DMS79 (cell line): ENCODE measurements at places on chromosomes 7 and 10.

DNA sequence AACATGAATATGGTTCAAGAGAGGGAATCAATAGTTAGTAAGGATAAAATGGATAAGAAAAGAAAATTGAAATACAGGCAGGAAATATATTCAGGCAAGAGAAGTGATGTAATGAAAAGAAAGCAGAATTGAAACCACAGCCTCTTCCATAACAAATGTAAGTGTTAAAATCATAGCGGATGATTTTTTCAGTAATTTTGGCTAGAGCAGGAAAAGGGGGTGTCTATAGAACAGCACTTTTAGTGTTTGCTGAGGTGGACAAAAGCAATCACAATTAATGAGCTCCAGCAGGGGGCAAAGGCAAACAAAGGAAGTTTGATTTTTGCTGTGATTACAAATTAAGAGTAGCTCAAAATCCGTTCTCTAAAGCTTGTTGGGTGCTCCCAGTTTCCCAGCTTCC lies 79.0 kb downstream of the TRIL start:
- DNase-seq = no peak

DNA sequence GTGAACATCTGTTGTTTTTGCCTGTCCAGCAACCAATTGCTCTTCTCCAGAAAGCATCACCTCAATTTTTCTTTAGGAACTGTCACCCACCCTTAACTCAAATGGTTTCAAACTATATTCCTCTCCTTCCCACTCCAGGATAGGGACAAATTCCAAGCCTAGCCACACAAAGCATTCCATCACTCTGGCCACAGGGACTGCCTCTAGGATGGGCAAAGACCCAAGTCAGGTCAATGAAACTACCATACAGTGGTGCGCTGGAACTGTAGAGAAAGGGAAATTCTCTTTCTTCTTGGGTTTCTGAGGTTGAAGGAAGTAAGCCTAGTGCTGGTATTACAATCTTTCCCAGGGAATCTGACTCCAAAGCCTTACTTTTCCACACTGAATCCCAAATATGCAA lies 3.6 kb downstream of the MICU1 start:
- no peak for DNase-seq

DNA sequence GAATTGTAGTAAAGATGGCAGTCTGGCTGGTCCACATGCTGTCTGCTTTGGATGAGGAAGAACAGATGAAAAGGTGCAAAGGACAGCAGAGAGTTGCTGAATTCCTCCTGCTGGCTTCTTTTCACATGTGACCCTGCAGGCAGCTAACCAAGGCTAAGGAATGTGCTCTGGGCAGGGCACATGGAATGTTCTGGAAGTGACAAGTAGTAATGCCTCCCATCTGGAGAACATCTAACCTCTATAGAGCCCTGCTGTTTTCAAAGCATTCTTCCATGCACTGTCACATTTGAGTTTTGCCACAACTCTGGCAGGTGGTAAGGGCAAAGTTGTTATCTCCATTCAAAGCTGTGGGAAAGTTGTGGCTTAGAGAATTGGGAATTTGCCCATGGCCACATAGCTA lies 208.8 kb downstream of the STK31 start:
- DNase-seq = no peak

DNA sequence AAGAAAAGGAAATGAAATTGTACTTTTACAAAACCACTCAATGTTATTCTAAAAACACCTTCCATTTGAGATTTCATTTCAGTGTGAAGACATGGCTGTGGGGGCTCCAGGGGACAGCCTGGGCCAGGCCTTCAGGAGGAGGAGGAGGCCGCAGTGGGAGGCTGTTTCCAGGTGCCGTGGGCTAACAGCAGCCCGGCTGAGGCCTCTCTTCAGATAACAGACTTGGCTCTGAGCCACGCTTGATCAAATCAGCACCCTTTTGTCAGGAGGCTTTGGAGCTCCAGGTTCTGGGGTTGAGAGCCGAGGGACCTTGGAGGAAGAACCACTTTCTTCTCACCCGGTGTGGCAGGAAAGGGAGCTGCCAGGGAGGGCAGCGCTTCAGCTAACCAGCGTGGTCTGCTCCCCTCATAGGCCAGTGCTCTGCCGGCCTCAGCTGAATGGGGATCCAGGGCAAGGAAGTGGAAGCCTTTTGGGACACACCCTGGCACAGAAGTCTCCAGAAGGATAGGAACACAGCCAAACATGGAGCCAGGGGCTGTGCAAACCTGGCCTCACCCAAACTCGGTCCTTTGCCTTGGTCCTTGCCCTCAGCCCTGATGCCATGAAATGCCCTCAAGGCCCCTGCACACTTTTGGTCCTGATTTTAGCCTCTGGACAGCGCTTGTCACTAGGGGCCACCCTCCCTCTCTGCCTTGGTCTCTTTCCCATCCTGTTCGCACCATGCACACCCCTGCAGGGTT lies 23.5 kb upstream of the CHST15 start:
- no peak for DNase-seq

GRCh38 chr7:106818736-106819135 lies 46.3 kb upstream of the PIK3CG start:
- DNase-seq = no peak

DNA sequence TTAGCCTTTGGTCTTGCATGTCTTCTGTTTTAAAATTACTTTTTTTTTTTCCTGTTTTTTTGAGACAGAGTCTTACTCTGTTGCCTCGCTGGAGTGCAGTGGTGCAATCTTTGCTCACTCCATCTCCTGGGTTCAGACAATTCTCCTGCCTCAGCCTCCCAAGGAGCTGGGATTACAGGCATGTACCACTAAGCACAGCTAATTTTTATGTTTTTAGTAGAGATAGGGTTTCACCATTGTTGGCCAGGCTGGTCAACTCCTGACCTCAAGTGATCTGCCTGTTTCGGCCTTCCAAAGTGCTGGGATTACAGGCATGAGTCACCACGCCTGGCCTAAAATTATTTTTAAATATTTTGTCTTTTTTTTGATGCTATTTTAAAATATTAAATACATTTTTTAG lies 38.5 kb downstream of the MLLT10 start:
- no peak for DNase-seq

- DNase-seq = no peak
Measured at GRCh38 chr7:143387156-143387975, 6.2 kb downstream of the ZYX start.

DNA sequence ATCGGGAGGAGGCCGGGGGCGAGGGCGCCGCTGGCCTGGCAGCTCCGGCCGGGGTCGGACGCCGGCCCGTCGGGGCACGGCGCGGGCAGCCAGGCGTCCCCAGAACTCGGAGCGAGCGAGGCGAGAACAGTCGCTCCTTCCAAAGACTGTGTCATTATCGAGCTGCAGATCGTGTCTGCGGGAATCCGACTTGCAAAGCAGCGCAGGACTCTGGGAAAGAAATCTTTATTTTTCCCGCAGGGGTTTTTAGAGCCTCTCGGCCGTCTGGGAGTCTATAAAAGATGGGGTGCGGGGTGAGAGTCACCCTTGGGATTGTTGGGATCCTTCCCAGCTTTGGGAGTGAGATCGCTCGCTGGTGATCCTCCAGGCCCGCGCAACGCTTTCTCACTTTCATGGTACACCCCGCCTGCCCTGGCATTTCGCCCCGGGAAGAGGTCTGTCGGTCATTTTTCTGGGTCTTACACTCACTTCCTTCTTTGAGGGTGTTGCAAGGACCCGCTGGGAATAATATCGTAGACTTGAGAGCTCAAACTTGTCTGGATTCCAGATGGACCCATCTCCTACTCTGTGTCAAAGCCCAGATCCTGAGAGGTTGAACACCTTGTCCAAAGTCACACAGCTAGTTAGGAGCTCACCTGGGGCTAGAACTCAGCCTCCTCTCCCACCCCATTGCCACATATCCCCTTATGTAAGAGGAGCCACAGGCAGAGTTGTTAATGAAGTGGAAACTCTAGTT lies 1.0 kb downstream of the UBTD1 start:
- DNase-seq = no peak

GRCh38 chr10:70260259-70260658 lies 23.5 kb downstream of the NPFFR1 start:
- DNase-seq = no peak

DNA sequence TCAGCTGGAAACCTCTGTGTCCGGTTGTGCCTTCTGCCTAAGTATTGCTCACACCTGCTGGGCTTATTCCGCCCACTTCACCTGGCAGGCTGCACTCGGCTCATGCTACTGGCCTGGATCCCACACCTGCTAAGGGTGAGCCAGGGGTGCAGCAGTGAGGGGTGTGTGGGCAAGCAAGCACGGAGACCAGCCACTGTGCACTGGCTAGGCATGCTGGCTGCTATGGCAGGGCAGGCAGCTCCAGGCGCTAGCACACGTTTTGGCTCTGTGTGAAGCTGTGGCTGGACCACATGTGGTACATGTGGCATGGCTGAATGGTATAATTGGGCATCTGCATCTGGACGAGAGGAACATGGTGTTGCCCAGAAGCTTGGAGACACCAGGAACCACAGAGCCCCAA lies 940.7 kb downstream of the NRG3 start:
- no peak for DNase-seq

GRCh38 chr7:42730586-42730985 lies 181.3 kb downstream of the C7orf25 start:
- DNase-seq = no peak

DNA sequence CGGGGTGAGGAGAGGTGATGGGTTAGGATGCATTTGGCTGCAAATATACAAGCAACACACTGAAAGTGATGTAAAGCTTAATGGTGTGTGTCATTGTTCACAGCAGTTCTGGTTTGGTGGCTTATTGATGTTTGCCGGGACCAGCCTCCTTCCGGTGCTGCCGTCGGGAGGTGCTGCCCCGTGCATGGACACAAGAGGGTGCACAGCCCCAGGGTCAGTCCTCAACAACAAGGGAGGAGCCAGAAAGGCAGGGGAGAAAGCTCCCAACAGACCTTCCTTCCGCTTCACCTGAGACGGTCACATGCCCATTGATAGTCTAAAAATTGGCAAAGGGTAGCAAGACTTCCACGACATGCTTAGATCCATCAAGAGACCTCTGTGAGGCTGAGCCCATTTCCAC lies 9.5 kb downstream of the RNF32 start:
- no peak for DNase-seq

DNA sequence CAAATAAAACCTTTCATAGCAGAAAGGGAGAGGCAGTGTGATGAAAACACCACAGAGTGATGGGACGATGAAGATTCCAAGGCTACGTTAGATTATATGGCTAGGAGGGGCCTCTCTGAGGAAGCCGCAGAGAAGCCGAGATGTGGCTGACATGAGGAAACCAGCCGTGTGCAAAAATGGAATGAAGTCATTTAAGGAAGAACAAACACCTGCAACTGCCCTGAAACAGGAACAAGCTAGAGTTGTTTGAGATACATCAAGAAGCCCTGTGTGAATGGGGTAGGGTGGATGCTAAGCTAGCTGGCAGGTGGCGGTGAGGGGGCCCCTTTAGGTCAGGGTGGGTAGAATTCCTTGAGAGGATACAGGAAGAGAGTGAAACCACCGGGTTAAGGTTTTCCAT lies 129.5 kb downstream of the KLF6 start:
- no peak for DNase-seq

DNA sequence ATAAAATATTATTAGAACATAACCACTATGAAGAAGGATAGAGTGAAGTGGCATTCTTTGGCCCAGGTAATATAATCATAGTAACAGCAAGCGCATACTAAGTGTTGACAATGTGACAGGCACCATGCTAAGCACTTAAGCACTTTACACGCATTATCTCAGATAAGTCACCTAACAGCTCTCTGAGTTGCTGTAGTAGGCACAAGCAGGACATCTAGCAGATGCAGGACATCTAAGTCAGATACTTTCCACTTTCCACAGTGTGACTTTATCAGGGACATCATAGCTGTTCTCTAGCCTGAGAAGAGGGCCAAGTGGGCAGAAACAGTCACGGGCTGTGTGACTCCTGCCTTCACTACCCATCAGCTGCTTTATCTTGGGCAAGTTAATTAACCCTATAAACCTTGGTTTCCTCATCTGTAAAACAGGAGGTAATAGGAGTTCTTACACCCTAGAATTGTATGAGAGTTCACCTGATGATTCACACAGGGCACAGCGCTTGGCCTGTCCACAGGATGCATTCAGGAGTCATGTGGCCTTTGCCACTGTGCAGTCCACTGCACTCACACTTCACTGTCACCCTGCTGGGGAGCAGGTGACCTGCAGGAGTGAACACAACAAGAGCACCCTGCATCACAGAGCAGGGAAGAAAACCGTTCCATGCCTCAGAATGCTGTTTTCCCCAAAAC lies 12.5 kb downstream of the LIPA start:
- no peak for DNase-seq

DNA sequence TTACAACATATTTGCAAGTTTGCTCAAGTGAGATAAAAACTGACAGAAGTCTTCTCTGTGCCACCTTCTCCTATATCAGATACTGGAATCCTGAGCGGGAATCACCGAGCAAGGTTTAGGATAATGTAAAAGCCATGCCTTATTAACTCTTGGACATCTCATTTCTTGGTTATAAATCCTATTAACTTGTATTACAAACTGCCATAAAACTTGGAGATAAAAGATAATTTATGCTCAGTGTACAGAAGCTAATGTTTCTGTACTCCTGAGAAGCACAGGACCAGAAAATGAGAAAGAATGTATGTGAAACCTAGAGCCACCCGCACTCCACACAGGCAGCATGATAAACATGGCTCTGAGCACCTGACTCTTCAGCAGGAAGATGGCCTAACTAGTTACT lies 181.2 kb upstream of the NOBOX start:
- DNase-seq = no peak

DNA sequence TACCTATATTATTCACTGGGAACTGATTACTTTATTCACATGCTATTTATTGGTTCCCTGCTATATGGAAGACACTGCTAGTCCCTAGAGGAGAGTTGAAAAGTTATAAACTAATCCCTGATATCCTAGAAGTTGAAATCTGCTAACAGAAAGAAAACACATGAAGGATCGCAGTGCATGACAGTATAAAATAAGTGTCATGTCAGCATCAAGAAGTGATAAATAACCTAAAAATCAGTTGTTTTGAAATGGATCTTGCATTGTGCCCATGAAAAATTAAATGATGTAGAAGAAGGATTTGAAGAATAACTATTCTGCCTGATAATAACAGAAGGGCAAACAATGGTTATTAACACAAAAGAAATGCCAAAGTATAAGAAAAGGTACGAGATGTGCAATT lies 293.3 kb upstream of the LRRN3 start:
- DNase-seq = no peak

GRCh38 chr10:30821261-30821993 lies 191.9 kb upstream of the LYZL2 start:
- no peak for DNase-seq

GRCh38 chr10:60963441-60964256 lies 19.7 kb upstream of the RHOBTB1 start:
- no peak for DNase-seq

DNA sequence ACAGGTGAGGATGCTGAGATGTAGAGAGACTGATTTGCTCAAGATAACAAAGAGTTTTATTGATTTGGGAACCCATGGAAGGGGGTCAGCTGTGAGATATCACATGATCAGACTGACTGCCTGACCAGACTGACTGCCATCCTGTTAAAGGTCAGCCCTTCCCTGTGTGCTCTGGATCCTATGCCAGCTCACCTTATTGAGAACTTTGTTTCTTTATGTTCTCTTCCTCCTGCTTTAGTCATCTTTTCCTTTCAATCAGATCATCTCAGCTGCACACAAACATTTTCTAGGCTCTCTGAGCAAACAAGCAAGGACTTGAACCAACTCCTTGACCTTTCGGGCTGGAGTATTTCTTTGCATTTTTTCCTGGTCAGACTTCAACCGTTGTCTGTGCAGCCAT lies 50.0 kb upstream of the MTPN start:
- DNase-seq = no peak

GRCh38 chr10:91420868-91421267 lies 10.7 kb downstream of the HECTD2 start:
- no peak for DNase-seq

- no peak for DNase-seq
Measured at GRCh38 chr7:41103331-41103730, 599.6 kb downstream of the INHBA start.

GRCh38 chr7:26398427-26398755 lies 106.7 kb downstream of the SNX10 start:
- DNase-seq = peak; percentile 60
